ENCODE measurements at places on chromosomes 2 and 18.
A peak's percentile ranks its signal among the peaks of the same experiment; 100 is the strongest.

DNA sequence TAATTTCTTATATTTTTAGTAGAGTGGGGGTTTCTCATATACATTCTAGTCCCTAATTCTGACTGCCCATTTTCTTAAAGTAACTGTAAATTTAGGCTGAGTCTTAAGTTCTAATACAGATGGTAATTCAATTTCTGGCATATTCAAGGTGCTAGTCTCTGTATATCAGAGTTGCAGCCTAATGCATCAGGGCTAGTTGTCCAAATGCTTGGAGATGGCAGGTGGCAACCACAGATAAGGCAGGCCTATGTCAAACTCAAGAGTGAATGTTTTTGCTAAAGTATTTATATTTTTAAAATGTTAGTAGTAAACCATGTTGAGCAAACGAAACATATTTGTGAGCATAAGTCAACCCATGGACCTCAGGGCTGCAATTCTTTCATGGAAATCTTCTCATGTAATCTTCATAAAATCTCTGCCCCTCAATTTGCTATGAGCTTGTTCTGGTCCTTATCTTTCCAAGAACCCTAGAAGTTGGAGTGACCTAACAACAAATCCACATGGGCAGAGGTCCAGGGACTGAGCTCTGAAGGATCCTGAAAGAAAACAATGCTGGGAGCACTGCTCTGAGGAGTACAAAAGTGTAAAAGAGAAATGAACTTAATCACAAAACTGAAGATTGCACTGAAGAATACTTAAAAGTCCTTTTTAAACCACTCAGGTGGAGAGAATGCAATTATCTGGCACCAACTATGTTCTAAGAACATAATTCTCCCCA lies 27.3 kb upstream of the DSC2 start:
- DNase-seq = no peak

GRCh38 chr2:31329081-31329625 lies 85.4 kb downstream of the XDH start:
- no peak for DNase-seq

GRCh38 chr2:60808330-60808801 lies 52.3 kb downstream of the PAPOLG start:
- no peak for DNase-seq

DNA sequence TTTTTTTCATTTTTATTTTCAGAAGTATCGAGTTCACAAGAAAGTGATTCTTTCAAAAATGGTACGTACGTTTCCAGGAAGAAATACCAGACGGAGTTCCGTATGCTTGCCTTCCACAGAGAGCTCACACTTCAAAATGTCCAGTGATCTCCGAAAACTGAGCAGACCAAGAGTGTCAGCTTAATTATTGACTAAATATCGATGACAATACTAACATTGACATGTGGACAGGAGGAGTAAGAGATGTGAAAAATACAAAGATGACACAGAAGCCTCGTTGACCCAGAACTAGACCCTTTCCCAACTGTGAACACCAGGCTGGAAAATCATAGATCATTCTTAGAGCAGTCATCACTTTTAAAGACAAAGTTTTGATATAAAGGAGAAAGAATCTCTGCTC lies 440.0 kb upstream of the POU3F3 start:
- no peak for DNase-seq

GRCh38 chr2:106863387-106863786 lies 22.6 kb downstream of the ST6GAL2 start:
- DNase-seq = no peak

DNA sequence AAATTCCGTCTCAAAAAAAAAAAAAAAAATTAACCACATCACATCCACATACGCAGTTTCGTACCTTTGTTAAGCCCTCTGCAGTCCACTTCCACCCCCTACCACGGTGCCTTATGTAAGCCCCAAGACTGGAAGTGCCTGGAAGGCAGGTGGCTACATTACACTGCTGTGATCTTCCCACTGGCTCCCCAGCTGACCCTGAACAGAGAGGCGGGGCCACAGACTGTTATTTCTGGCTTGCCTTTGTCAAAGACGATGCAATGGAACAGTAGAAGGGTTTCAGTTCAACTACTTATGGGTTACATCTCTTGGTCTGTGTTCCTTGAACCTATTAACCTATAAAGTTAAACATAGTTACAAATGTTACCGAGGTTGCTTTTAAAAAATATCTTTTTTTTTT lies 15.7 kb upstream of the COX7A2L start:
- DNase-seq = no peak

DNA sequence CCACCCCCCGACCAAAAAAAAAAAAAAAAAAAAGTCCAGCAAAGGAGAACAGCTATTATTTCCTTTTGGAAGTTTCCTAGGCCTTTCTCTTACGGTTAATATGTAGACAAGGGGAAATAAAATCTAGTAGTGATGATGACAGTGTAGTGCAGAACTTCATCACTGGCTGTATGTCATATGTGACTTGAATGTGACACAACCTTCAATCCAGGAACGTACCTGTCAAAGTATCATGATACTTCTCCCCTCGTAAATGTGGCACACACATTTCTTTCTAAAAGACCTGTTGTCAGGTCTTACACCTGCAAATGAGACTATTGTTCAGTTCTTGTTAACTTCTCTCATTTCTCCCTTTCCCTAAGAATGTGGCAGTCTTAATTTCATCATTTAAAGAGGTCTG lies 173.5 kb downstream of the PRPF40A start:
- no peak for DNase-seq

- no peak for DNase-seq
These were observed 307.7 kb upstream of the REV1 start for GRCh38 chr2:99797475-99797874.

DNA sequence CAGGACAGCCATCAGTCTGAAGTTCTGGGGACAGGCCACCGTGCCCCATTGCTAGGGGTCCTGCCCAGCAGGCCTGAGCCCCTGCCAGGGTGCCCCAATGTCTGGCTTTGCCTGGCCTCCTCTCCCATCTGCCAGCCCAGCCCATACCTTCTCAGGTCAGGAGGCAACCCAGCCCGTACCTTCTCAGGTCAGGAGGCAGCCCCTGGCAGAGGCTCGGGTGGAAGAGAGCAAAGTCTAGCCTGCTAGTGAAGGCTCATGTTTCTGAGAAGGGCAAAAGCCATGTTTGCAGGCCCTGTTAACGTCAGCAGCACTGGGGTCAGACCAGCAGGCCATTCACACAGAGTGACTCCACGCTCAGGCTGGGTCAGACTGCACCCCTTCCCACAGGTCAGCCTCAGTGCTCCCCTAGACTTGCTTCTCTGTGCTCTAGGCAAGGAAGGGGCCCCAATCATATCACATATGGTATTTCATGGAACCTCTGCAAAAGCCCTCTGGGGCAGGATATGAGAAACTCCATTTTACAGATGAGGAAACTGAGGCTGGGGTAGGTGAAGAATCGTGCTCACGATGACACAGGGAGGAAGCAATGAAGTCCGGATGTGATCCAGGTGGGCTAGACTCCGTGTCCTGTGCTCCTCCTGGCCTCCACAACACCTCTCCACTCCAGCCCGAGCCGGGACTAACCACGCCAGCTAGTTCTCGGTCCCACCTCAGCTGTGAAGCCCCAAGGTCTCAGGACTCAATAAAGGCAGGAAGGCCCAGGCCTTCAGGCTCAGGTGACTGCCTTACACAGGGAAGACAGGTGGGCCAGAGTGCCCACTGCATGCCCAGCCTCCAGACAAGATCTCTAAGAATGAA lies 9.5 kb downstream of the SDC1 start:
- DNase-seq = no peak

DNA sequence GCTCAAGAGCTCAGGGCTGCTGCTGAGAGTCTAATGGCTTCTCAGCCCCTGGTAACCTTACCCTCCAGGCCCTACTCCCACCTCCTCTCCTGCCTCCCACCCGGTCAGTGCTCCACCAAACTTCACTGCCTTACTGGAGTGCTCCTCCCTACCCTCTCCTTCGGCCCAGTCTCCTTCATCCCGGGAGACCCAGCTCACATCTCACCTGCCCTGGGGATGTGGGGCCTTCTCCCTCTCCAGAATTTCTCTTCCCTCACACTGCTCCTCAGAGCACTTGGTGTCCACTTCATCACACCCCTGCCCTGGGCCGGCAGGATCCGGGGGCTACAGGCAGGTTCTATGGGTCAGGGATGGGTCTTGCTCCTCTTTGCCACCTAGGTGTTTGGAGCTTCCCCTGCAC lies 21.6 kb downstream of the PTPN18 start:
- DNase-seq = no peak

DNA sequence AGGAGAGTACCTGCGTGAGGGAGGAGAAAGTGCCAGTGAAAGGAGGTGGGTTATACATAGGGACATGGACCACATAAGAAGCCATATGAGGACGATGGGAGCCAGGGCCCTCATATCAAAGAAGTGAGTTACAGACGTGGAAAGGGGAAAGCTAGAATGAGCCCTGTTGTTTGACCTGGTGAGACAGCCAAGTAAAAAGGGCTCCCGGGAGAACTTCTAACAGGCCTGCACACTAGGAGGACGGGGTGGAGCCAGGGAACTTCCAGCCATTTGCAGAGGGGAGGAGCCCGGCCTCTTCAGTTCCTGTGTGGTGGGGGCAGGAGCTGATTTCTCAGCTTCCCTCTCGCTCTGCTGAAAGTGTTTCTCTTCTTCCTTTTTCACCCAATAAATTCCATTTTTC lies 84.1 kb upstream of the SLC66A3 start:
- peak; percentile 4 for DNase-seq

DNA sequence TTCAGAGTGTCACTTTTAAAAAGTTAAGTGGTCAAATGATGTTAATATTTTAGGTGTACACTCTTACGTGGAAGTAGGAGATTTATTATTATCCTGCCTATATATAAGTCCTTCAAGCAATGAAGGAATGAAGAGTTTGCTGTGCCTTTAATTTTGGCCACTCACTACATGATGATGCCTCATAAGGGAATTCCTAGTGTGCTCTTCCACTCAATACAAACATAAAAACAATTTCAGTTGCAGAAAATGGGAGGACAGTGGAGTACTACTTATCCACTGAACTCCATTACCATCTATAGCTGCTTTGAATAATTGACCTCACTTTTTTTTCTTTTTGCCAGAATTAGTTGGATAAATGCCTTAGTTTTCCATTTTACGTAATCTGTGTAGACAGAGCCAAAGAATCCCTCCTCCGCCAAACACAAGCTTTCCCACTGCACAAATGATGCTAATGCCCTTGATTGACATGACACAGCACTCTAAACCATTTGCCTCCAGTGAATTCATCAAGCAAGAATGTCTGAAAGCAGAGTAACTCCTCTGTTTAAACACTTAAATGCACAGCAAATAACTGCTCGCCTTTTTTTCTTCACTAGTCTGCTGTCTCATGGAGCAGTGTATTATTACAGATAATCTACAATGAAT lies 751.1 kb upstream of the FANCL start:
- no peak for DNase-seq

DNA sequence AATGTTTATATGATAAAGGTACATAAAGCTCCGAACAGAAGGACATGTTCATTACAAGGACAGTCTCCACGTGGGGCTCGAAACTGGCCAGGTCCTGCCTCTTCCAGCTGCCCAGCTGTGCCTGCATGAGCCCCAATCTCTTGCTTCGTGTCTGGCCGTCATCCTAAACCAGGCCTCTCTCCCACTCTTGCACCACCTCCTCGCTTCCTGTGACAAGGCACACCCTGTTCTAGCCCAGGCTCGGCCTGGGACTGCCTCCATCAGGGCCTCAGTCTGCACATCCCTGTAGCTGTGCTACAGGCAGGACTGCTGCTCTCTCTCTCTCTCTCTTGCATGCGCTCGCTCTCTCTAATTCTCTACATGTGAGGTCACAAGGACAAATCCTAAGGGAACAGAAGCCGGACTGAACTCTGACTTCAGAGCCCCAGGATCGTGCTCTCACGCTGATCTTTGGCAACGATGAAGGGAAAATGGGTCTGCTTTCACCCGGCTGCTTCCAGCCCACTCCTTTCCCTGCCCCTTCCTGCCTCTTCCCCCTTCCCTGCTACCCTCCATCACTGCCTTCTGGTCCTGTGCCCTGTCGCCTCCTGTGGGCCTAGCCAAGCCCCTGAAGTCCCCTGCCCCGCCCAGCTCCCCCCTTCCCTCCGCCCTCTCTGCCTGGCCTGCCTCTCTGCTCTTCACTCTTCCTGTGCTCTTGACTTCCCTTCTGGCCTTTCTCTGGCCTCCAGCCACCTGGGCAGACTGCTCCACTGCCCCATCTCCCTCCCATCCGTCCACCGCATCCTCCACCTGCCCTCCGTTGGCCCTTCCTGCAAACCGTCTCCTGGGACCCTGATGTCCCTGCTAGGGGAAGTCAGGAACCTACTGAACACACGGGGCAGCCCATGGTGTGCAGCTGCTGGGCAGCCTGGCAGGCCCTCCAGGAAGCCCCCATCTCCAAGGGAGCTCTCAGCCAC lies 7.8 kb upstream of the GPR55 start:
- DNase-seq = no peak

DNA sequence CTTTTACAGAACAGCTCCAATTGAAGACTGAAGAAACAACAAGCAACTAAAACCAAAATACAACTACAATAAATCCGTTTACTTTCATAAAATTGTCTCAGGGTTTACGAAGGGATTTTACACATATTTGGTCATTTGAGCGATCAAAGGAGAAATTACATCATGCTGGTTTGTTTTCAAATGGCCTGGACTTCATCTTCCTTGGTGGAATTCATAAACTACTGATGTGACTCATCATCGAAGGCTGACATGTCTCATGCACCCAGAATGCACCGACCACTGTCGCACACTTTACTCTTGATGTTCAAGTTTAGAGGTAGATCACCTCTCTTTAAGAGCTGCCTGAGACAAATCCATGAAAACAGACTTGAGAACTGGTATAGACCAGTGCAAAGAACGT lies 25.6 kb upstream of the PMAIP1 start:
- no peak for DNase-seq

DNA sequence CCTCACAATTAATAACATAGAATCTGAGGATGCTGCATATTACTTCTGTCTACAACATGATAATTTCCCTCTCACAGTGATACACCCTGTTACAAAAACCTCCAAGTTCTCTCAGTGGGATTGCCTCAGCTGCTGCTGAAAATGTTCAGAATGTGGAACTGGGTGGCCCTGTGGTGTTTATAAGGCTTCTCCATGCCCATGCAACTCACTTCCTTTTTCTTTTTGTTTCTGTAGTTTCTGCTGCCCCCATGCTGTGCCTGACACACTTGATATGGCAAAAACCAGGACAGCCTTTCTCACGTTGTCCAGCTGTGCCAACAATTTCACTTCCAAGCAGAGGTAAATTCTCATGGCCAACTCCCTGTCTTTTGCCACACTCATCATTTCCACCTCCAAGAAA lies 206.2 kb downstream of the RPIA start:
- no peak for DNase-seq

GRCh38 chr2:48209214-48209885 lies 303.1 kb upstream of the FBXO11 start:
- no peak for DNase-seq

- DNase-seq = no peak
These were observed 47.2 kb downstream of the EML6 start for GRCh38 chr2:54770676-54771075.

- DNase-seq = no peak
These were observed 5.9 kb downstream of the TWSG1 start for GRCh38 chr18:9340472-9340871.

GRCh38 chr2:54726940-54727339 lies 3.5 kb downstream of the EML6 start:
- DNase-seq = no peak

DNA sequence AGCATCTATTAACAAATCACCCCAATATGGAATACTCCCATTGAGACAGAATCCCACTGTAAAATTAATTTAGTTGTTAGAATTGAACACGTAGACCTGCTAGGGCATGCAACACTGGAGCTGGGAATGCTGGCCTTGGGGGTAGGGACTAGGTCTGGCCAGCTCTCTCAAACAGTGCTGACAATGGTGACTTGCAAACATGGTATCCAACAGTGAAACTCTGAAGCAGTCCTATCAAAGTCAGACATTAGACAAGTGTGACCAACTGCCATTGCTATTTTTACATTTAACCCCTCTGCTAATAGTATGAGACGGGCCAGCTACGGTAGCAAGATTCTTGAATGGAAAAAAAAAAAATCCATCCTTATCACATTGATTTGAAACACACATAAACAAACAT lies 7.2 kb downstream of the E2F6 start:
- DNase-seq = no peak
